ENCODE measurements at places on chromosomes 2 and 18. TPM values are rescaled to one million over a fixed set of nuclear protein-coding genes. Genes with fewer than 3 reads are reported as not detected.

Gene ANKRD30BL
- 8.9 TPM for total RNA-seq

Gene UCN
- 1.2 TPM for total RNA-seq

Gene MC4R
- 1.2 TPM for total RNA-seq

Gene ARHGEF4
- 45.7 TPM for total RNA-seq

Gene CNTNAP5
- total RNA-seq: 26.6 TPM

Gene AQP12A
- not detected for total RNA-seq

Gene RSAD2
- 2.0 TPM for total RNA-seq

Gene HEATR5B
- 89.7 TPM for total RNA-seq

Gene DTYMK
- 9.6 TPM for total RNA-seq

Gene CYTIP
- total RNA-seq: 2.0 TPM

Gene IL18RAP
- total RNA-seq: not detected

Gene DHRS9
- 0.49 TPM for total RNA-seq

Gene SIX3
- 0.49 TPM for total RNA-seq

Gene CHCHD5
- total RNA-seq: 5.4 TPM

Gene TBR1
- 95.6 TPM for total RNA-seq

Gene EHBP1
- total RNA-seq: 119 TPM

Gene DSG2
- 3.2 TPM for total RNA-seq

Gene RESP18
- total RNA-seq: 1.2 TPM

Gene UGT1A10
- not detected for total RNA-seq

Gene UNC80
- 11.8 TPM for total RNA-seq

Gene FRZB
- 14.3 TPM for total RNA-seq
